Activated naive CD4-positive, alpha-beta T cell treated with anti-CD3 and anti-CD28 coated beads, Interleukin-2, amount 50 U/mL, for 72 hours (primary cell): ENCODE measurements at places on chromosomes 7 and 10. TPM values are rescaled to one million over a fixed set of nuclear protein-coding genes. Genes with fewer than 3 reads are reported as not detected.

- no peak for DNase-seq
Measured at GRCh38 chr7:117769085-117769484, 104.2 kb downstream of the CTTNBP2 start.

DNA sequence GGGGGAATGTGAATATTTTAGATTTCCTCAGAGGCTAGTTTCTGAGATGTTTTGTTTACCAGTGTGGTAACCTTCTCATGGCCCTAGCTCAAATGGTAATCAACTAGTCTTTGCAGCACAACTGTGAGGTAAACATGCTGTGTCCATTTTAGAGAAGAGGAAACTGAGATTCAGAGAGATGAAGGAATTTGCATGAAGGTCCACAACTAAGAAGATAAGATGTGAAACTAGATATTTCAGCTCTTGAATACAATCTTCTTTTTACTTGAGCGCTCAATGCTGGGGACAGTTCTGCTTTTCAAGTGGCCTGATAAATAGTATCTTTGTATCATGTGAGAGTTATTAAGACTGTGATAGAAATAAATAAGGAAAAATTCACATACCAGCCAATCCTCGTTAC, 245.4 kb downstream of the AUTS2 start:
- no peak for DNase-seq

DNA sequence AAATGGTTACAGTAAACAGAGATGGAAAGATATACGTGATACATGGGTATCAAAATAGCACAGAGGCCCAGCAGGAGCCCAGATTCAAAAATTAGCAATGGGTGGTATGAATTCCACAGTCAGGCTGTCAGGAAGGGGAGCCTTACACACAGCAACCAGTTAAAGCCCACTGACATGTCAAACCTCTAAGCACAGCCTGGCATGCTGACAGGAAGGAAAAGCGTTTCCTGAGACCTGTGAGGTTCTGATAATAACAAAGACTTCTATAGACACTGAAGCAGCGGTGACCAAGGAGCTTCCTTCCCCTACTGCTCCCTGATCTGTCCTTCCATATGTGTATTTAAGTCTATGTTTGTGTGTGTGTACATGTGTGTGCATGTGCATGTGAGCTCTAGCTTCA, 89.9 kb downstream of the PHYHIPL start:
- DNase-seq: no peak

DNA sequence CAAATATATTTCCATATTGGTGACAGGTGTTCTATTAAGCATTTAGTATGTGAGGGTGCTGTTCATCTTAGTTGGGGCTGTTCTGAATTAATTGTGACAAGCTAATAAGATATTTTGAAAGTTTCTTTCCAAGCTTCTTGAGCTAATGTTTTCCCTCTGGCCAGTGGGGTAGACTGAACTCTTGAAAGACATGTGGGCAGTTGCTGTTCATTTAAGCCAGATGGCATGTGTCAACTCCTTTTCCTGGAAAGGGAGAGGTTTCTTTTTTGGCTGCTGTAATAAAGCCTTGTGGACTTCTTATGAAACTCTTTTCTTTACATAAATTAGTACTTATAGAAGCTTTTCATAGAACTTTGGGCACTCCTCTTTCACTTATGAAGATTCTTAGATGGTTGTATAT, 21.7 kb downstream of the RAB18 start:
- DNase-seq: no peak

- DNase-seq: no peak
Measured at GRCh38 chr7:87567052-87567451, 33.6 kb downstream of the ABCB1 start.

- DNase-seq: no peak
Measured at GRCh38 chr7:69597278-69598076, 798 bp upstream of the AUTS2 start.

DNA sequence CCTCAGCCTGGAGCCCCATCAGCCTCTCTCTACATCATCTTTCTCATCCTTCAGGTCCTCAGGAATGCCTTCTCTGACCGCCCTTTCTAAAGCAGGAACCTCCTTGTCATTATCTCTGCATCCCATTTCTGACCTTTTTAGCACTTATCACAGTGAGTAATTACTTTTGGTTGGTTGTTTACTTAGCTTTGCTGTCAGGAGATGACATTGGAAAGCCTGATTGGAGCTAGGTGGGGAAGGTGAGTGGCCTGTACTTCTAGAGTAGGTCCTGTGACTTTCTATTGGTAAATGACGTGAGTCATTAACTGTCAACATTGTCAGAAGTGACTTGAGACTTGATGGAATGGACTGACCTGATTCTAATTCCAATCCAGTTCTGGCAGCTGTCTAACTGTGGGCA, 9.3 kb upstream of the SLC25A13 start:
- no peak for DNase-seq

DNA sequence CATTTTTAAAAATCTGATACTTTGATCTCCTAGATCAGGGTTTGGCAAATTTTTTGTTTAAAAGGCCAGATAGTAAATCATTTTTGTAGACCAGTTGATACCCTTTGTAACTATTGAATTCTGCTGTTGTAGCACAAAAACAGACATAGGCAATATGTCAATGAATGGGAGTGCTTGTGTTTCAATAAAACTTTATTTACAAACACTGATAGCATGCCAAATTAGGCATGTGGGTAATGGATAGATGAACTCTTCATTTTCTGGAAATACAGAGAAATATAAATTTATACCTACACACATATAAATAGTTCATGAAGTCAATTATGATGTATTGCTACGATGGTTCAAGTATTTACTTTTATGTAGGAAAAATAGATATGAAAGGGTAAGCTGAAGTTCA, 60.4 kb downstream of the SEMA3A start:
- no peak for DNase-seq

DNA sequence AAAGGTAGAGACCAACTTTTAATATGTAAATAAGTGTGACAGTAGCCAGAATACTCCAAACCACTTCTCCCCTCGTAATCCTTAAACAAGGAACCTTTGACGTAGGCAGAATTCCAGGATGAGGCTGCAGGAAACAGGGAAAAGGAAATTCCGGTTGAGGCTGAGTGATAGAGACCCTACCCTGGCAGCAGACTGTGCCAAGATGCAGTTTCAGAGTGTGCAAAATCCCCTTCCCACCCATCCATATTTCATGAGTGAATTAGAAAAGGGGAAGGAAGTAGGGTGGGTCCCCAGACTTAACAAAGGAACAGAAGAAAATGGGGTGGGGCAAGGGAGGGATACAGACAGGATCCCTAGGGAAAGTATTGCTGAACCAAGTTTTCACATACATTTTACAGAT, 143.0 kb downstream of the RAPGEF5 start:
- no peak for DNase-seq

DNA sequence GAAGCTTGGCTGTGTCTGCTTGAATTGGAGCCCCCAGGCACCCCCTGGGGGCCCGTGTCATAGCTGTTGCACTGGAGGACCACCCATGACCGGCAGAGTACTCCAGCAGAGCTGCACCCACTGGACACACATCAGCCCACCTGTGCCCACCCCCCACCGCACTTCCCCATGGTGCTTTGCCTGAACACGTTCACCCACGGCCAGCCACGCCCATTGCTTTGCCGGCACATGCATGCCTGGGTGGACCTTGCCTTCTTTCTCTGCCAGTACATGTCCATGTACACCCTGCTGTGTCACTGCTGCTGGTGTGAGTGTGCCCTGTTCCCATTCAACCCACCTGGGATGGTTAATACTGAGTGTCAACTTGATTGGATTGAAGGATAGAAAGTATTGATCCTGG, 88.7 kb downstream of the SAMD9 start:
- no peak for DNase-seq

- no peak for DNase-seq
Measured at GRCh38 chr7:6284461-6285360, 12.3 kb upstream of the CYTH3 start.

The MYPN gene
- not detected for total RNA-seq

The KCP gene
- 0.16 TPM for total RNA-seq
